Activated effector memory CD4-positive, alpha-beta T cell treated with Interleukin-2 at 50 U/mL for 16 hours (primary cell): ENCODE measurements at places on chromosomes 1 and 21.
A peak's percentile ranks its signal among the peaks of the same experiment; 100 is the strongest.

DNA sequence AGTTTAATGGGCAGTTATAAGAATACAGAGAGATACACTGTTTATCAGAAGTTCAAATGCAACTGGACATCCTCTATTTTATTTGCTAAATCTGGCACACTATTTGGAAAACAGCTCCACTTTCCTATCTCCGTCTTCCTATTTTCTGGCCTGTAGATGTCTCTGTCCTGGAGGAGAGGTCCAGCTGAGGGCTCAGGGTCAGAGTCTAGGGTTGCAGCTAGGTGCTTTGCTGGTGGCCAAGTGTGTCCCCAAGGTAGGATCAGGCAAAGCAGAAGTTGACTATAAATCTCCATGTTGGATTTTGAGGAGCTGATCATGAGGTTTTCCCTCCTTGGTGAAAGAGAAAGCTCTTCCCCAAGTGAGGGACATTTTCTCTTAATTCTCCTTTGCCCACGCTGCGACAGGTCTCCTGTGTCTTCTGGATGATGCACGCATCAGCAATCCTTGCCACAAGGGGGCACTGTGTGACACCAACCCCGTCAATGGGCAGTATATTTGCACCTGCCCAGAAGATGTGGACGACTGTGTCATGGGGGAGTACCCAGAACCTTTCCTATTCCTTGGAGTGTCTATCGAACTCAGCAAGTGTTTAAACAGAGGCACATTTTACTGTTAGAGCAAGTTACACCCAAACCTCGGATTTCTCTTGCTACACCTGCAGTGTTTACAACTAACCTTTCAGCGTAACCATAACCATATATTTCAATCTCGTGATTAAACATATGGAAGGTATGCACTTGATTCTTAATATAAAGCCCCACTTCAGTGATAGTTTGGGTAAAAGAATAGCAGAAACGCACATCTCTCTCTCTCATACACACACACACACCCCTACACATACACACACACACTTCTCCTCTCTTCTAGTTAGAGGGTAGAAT lies 10.2 kb downstream of the ADAM30 start:
- peak; percentile 29 for DNase-seq

DNA sequence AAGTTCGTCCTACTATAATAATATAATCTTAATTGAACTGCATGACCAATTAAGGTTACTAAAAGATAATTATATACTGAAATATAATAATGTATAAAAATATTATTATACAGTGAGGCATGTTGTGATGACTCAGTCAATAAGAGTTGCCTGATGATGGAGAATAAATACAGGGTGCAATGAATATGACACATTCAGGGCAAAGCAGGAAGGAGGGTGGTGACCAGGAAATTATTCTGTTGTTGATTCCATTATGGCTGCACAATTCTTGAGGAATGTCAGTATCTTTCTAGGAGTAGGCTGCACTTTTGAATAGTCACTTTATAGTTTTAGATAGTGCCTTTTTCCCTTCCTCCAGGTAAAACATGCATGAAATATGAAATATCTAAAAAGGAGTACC lies 46.4 kb upstream of the RGS21 start:
- no peak for DNase-seq

DNA sequence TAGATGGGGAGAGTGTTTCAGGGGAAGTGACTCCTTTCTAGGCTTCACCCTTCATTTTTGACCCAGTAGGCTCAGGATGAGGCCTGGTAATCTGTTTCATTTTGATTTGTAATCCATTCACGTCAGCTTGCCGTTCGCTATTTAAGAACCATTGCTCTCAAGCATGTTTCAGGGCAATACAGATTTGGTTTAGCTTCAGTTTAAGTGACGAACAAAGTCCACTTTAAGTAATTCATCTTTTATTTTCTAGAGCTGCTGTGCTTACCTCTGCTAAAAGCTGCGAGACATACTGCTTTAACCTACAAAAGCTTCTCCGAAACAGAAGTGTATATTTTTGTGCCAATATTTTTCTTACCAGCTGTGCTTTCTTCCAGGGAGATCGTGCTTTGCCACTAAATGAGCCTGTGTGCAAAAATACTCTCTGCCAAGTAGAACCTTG lies 8.9 kb upstream of the FMO3 start:
- no peak for DNase-seq

- no peak for DNase-seq
These were observed 7.1 kb downstream of the C1orf21 start for GRCh38 chr1:184393962-184394361.

GRCh38 chr1:100440075-100440809 lies 87.9 kb downstream of the CDC14A start:
- peak; percentile 73 for DNase-seq

DNA sequence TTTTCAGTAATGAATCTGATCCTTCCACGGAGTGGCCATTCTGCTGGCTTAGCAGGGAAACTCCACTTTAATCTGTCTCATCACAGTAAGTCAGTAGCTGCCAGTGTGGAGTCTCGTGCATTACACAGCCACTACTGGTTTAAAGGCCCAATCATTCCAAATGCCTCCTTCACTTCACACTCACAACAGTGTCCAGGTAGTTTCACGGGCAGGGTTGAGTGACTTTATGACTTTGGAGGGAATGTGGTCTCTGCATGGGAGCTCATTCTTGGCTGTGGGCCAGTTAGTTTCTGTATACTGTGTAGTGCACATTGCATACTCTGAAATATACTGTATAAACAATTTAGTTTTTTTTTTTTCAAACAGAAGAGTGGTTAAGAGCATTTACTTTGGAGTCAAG lies 34.6 kb upstream of the C1orf87 start:
- no peak for DNase-seq

DNA sequence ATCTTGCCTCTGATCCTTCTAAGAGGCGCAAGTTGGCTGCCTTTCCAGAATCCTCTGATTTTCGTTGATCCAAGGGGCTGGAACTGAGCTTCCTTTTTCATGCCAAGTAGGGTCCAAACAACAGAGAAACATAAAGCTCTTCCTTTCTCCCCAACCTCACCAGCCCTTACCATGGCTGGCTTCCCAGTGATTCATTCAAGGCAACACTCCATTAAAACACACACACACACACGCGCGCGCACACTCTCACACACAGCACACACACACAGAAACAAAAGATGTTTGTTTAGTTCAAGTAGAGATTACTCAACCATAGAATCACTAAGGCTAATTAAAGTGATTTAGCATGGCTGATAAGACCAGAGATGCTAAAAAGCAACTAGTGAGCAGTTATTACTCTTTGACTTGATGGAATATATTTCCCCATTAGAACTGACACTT lies 13.0 kb upstream of the GUCA2A start:
- DNase-seq = no peak

DNA sequence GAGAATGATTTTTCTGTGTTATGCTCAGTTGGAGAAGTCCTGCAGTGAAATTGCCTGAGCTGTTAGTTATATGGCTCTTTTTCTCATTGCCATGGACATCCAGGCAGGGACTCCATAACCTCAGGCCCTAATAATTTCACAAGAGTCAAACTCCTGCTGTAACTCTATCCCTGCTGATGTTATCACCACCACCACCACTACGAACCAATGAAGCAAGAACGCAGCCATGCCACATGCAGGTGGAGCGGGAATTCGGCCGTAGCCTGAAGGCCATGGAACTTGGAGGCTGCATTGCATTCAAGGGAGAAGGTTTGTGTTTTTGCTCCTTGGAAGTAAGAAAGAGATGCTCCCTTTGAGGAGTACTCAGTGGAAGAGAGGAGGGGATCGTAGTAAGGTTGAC lies 16.8 kb upstream of the DLGAP3 start:
- no peak for DNase-seq

- no peak for DNase-seq
These were observed 27.2 kb downstream of the UTP25 start for GRCh38 chr1:209855006-209855405.

- DNase-seq = no peak
These were observed 29.9 kb upstream of the EDN2 start for GRCh38 chr1:41514381-41514780.

- DNase-seq = no peak
These were observed 40.2 kb upstream of the PBX1 start for GRCh38 chr1:164518692-164519332.

DNA sequence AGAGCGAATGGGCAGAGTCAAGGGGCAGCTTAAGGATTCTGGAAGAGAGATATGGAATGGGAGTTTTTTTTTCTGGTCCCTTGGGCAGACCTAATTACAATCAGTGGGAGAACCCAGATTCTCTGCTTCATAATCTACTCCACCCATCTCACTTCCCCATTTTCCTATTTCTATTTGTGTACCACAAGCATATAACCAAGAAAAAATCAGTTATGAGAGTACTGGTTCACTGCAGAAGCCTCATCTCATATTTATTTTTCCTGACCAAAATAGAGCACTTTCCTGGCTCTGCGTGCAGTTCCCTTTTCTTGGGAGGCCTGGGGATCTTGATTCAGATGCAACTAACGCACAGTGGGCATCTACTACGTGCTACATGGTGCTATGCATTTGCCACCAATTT lies 82.2 kb upstream of the SLFNL1 start:
- no peak for DNase-seq

DNA sequence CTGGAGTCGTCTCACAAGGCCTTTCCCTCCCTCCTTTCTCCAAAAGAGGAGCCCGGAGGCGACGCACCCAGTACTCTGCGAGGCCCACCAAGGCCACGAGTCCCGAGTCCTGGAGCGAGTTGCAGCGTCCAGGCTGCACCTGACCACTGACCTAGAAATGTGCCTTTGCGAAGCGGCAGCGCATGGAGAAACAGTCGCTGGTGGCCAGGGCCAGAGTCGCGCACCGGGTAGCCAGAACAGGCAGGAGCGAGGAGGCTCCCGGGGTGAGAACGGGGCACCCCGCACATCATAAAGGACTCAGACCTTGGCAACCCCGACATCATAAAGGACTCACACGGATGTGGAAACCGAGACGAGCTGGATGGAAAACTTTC lies 318.4 kb downstream of the FAM72C start:
- no peak for DNase-seq

- no peak for DNase-seq
These were observed 8.0 kb downstream of the FAAH start for GRCh38 chr1:46401964-46402626.

DNA sequence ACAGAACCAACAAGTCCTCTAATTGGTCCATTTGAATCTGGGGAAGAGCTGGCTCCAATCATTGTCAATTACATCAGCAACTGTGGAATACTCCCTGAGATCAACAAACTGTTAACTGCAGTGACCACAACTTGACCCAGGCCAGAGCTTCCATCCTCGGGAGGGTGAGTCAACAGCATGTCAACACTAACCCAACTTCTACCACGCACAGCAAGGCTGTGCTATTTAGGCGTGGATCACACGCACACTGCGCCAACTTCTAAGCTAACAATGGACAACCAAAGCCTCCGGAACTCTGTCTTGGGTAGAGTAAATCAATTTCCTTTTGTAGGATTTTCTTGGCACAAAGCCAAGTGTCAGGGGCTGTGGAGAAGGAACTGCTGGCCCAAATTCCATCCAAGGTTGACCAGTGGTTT lies 30.4 kb downstream of the APP start:
- DNase-seq = no peak

DNA sequence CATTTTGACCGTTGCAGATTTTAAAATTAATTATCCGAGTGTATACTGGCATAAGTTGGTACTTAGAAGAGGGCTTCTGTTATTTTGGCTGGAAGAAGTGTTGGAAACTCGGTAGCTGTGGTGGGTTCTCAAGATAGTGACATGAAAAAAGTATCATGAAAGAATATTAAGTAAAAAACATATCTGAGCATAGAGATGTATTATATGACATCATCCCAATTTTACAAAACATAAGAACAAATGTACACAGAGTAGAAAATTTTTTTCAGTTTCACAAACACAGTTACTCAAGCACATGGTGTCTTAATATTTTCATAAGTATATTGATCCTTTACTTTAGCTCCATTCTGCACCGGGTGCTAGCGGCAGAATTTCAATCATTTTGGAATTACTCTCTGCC lies 684 bp downstream of the IFI16 start:
- no peak for DNase-seq

- DNase-seq = no peak
These were observed 101.5 kb upstream of the RUNX3 start for GRCh38 chr1:25031601-25031965.

DNA sequence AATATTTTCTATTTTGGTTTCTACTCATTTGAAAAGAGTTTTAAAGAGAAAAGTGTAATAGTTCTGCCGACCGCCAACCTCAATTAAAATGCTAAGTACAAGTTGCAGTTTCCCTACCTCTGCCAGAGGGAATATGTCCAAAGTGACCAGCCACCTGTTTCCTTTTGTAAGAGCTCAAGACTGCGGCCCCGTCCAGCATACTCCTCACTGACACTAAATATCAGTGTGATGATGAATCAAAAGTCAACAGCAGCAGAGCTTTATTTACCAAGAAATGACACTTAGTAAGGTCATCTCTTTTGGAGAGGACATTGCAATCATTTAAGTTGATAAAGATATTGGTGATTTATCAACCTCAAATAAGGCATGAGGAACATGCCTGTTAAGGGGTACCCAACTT lies 57.4 kb upstream of the NRIP1 start:
- no peak for DNase-seq

- no peak for DNase-seq
These were observed 28.3 kb upstream of the DYNLT5 start for GRCh38 chr1:66723985-66724384.

GRCh38 chr1:147625362-147625995 lies 44.8 kb downstream of the ACP6 start:
- no peak for DNase-seq

- no peak for DNase-seq
These were observed 18.3 kb upstream of the LRP8 start for GRCh38 chr1:53345996-53346813.

- DNase-seq = no peak
These were observed 10.9 kb downstream of the MYBPHL start for GRCh38 chr1:109295712-109296415.

- DNase-seq = no peak
These were observed 23.7 kb downstream of the UCK2 start for GRCh38 chr1:165851034-165851658.

DNA sequence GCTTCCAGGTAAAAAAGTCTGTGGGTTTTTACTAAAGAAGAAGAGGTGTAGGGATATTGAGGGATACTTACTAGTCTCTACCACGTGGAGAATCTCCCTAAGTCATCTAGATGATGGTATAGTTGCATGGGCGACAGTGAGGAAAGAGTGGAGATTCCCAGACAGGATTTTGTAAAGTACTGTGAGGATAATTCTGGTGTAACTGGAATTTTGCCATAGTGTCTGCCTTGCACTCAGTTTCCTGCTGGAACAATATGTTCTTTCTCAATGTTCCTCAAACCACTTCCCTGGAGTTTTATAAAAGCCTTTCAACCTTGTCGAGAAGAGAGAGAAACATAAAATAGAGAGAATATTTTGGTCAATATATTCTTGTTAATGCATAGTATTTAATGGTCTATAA lies 95.1 kb upstream of the WLS start:
- no peak for DNase-seq
